ENCODE measurements at places on chromosomes 7 and 10.

- no peak for DNase-seq
These were observed 101.7 kb downstream of the AUTS2 start for GRCh38 chr7:69699931-69700330.

DNA sequence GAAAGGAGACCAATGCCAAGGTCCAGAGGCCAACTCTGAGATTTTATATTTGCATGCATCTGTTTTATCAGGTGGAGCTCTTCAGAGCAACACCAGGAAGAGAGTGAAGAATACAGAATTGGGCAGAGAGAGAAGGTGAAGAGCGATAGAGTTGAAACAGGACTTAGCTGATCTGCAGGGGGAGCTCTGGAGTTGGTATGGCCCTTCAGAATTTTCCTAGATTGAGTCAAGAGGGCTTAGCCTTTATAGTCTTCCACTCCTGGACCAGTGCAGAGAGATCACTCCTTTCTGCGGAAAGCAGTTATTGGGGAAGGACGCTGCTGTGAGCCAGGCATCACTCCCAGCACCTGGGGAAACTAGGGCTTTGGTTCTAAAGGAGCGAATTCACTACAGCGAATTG, 105.0 kb upstream of the DGKB start:
- no peak for DNase-seq

- peak; percentile 51 for DNase-seq
These were observed 28.0 kb downstream of the TMEM120A start for GRCh38 chr7:75966190-75966961.

GRCh38 chr7:27782849-27783248, 42.9 kb downstream of the TAX1BP1 start:
- no peak for DNase-seq

GRCh38 chr7:8134089-8134733, 127.8 kb downstream of the ICA1 start:
- DNase-seq, result no peak

DNA sequence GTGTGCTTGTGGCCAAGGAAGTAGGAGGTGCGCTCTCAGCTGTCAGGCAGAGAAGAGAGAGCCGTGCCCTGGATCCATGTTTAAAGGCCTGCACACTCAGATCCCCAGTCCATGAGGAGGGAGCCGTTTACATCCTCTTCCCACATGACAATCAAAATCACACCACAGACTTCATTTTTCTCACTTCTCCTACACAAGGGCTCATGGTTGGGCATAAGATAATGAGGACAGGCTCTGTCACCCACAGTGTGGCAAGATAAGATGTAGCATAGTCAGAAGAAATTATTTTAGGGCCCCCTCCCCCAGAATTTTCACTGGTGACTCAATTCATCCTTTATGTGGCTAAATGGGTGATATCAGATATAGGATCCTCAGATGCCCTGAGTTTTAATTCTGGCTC, 35.9 kb upstream of the INHBA start:
- DNase-seq, result no peak

- DNase-seq, result no peak
These were observed 246.6 kb downstream of the ZMYND11 start for GRCh38 chr10:381805-382204.

GRCh38 chr7:143458263-143458662, 15.0 kb downstream of the TAS2R60 start:
- DNase-seq, result no peak

DNA sequence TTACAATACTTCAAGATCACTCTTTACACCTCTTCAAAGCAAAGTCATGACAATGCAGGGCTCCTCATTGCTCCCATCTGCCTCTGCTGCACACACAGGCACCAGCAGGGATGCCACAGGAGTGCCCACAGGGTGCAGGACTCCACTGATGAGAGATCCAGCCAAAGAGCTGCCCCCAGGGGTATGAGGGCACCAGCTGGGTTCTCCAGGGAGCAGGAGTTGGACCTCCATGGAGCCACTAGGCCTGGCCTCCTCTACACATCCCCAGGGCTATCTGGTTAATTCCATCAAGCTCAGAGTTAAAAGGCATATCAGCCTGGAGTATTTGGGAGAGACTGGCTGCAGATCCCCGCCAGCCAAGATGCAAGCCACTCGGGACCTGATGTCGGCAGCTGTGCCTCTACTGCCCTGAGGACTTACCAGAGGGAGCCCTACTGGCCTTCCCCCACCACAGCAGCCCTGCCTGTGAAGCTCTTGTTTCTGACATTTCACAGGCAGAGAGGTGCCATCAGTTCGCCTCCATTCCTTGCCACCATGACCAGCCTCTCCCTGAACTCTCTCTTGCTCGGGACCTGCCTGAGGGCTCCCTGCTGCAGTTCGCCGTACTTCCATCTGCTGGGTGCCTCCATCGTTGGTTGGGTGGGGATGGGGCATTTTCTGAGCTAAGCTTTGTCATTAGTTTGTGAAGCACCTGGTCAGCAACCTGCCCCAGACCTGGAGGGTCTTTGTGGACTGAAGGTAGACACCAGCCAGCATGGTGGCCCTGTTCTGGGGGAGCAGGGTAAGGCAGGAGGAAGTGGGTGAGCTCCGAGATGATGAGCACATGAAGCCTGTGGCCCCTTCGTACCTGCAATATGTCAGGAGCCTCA, 12.5 kb upstream of the TRIM8 start:
- DNase-seq, result no peak

DNA sequence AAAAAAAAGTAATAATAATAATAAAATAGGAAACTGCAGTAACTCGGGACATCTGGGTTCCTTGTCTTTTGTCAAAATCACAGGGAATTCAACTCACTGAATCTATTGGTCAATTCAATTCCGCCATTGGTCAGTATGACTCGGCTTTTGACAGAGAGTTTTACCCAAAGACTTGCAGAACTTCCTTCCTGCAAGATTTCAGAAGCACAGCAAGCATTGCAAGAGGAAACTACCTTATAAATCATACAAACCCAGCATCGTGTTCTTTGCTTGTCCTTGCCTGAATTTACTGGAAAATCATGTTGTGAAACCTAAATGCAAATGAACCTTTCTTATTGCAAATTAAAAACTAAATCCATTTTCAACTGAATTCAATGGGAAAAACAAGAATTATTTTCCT, 15.5 kb downstream of the KLF6 start:
- DNase-seq, result no peak

GRCh38 chr7:142960955-142961512, 1.1 kb downstream of the KEL start:
- DNase-seq, result no peak

DNA sequence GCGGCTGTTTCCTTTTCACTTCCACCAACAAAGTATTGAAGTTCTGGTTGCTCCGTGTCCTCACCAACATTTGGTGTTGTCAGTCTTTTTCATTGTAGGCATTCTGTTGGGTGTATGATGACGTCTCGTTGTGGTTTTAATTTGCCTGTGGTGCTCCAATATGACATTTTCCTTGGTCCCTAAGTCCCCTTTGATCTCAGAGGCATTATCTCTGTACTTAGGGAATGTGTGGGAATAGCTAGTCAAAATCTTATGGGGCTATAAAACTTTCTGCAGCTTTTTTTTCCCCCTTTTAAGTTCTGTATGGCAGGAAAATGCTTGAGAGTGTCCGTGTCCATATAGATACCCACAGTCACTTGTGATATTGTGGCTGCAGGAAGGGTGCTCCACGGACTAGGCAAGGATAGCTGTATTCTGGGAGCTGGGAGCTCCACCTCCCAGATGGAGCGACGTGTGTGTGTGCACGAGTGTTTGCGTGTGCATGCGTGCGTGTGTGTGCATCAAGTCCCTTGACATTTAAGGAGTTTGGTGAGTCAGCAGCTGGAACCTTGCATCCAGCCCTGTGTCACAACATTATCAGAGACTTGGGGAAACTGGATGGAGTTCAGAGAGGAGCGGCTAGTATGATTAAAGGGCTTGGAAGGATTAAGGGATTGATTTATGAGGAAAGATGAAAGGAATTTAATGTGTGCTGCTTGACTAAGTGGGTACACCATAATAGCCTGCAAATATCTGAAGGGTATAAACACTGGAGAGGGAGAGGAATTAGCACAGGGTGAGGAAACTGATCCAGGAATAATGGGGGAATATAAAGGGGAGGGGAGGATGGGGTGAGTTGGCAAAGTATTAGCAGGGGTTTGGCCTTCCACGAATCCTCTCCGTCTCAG, 66.8 kb downstream of the LRMDA start:
- no peak for DNase-seq

GRCh38 chr7:74269757-74270277, 15.6 kb upstream of the RFC2 start:
- no peak for DNase-seq

- DNase-seq, result no peak
These were observed 8.0 kb upstream of the ELFN1 start for GRCh38 chr7:1662101-1662500.
